A673 (cell line): ENCODE measurements at places on chromosomes 13 and 19. TPM values are rescaled to one million over a fixed set of nuclear protein-coding genes. Genes with fewer than 3 reads are reported as not detected.

The TTC9B gene
- total RNA-seq, result not detected in 2 replicates

GRCh38 chr19:6440905-6441304 is 7.3 kb upstream of the SLC25A41 start:
- H3K36me3 ChIP-seq, result no peaks in the 10 kb centered on the region
- no peak for DNase-seq
- no peak overlapping the region for H3K27ac ChIP-seq
- H3K4me3 ChIP-seq, result no peak overlapping the region

GRCh38 chr13:113671066-113672001 is 4.3 kb downstream of the GRK1 start:
- no peak overlapping the region for H3K4me3 ChIP-seq
- H3K27me3 ChIP-seq, result no peaks in the 10 kb centered on the region
- no peak for DNase-seq
- H3K27ac ChIP-seq, result no peak overlapping the region
- no peaks in the 10 kb centered on the region for H3K4me1 ChIP-seq
- no peaks in the 10 kb centered on the region for H3K36me3 ChIP-seq

DNA sequence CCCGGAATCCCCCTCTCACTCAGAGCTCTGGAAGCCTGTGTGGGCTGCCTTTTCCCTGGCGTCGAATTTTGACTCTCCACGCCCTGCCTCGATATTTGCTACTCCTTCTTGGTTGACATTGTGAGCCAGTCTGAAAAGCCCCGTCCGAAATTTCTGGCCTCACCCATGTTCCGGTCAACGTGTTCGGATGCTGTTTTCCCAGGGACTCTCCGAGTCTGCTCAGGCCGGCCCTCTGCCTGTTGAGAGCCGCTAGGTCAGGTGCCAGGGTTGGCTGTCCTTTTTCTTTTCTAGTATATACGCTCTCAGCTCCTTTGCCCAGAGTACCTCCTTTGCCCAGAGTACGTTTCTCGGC is 6.8 kb upstream of the DGKH start:
- H3K4me3 ChIP-seq, result peak overlapping the region; percentile 75
- H3K4me1 ChIP-seq, result peaks cover 12% of the 10 kb centered on the region
- peaks cover under 1% of the 10 kb centered on the region for H3K27me3 ChIP-seq
- no peak overlapping the region for H3K27ac ChIP-seq
- no peak for DNase-seq
- H3K36me3 ChIP-seq, result no peaks in the 10 kb centered on the region
